Naive B cell (primary cell): ENCODE measurements at places on chromosomes 2 and 18. TPM values are rescaled to one million over a fixed set of nuclear protein-coding genes. Genes with fewer than 3 reads are reported as not detected.

CXCR1 gene
- not detected for polyA plus RNA-seq

DNA sequence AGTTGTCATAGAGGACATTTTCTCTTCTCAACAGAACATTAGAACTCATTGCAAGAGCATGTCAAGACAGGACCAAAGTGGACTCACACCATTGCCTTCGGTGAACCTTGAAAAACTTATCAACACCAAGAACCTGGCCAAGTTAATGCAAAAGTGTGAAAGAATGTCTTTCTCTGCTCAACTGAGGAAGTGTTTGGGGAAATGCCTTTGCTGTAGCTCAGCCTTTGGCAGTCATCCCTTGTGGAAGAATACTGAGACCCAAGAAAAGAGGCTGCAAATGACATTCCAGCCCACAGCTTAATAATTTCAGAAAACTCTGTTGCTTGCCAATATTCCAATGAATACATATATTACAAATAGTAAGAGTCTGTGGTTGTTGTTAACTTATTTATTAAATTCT, 728.8 kb upstream of the PIK3C3 start:
- no peak for DNase-seq

- DNase-seq = no peak
Observed at GRCh38 chr2:11716689-11717321, 29.6 kb upstream of the LPIN1 start.

DNA sequence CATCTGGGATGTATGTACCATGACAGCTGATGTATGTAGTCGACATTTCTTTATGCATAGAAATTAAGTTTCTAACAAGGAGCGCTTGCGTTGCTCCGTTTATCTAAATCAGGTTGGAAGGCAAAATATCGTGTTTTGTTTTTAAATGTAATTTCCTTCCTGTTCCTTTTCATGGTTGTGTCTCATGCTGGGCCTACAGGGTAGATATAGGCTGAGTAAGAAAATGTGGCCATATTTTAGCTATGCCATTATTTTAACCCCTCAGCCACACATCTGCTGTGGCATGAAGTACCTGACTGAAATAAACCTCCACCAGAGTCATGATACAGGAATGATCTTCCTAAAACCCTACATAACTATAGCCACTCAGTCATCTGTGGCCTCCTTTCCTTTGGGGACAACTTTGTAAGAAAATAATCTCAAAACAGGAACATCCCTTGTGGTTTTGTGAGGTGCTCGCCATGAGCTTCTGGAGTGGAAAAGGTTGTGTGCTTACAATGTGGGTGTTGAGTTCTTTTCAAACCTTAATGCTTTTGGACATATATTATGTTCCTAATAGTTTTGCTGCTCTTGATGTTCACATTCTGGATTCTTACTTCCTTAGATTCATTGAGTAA, 214.3 kb downstream of the FAM210A start:
- no peak for DNase-seq

DNA sequence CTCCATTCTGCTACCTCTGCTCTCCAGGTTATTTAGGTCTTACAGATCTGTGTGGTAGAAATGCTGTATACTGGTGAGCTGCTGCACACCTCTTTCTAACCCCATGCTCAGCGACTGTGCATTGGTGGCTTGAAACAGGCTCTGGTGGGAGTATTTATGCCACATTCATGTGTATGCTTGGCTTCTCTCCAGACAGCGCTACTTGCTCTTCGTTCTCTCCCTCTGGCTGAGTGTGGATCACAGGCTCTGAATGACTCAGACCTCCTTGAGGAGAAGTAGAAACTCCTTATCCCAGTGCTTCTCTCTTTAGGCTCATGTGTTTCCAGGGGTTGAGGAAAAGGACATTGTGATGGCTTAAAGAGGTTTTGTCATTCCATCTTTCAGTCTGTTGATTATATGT, 54.9 kb downstream of the FHOD3 start:
- DNase-seq = no peak

FAM110C gene
- not detected for polyA plus RNA-seq

DNA sequence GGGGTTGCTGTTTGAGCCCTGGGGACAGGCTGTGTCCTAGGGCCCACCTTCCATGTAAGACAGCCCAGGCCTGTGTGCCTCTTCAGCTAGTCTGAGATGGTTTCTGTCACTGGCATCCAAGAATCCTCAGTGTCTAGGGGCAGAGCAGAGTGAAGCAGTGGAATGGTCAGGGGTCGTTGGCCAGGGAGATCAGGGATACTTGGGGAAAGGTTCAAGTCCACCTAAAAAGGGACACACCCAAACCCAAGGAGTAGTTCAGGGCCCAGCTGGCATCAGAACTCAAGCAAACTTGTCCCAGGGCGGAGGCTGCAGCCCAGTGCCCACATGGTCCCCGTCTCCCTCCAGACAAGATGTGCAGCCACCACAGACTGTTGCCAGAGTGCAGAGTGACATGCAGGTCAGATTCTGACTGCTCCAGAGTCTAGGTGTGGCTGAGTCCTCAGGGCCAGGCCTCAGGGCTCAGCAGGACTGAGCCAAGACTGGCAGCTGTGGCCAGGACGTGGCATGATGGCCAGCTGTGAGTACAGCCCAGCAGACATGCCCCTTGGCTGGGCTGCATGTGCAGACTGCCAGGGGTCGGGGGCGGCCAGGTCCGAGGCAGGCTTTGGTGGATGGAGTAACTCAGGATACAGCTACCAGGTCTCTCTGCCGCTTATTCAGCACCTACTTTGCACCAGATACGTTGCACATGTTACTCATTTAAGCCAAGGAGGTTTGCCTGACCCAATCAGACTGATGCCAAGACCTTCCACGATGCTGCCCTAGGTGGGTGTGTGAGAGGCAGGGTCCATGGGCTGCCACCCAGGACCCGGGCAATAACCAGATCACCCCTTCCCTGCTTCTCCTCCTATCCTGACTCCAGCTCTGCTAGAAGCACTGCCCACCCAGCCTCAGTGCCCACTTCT, 146.6 kb downstream of the SMAD7 start:
- DNase-seq = no peak

ANKRD62 gene
- polyA plus RNA-seq = not detected

FOXD4L1 gene
- not detected for polyA plus RNA-seq

GRCh38 chr2:242019344-242019743, 149.8 kb downstream of the RTP5 start:
- DNase-seq = no peak

GRCh38 chr2:148096012-148096411, 75.1 kb downstream of the MBD5 start:
- no peak for DNase-seq

DNA sequence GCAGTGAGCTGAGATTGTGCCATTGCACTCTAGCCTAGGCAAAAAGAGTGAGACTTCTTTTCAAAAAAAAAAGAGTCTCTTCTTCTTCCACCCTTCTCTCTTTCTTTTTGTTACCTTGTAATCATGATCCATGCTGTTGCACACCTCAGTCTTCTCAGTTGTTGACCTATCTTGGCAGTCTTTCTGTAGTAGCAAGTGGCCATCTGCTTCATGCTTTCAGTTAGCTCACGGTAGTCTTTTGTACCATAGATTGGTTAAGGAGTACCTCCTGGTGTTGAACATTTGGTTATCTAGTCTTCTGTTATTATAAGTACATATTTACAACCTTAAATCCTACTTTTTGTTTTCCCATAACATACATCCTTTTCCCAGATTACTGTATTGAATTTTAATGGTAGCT, 3.1 kb downstream of the GORASP2 start:
- DNase-seq = no peak

- DNase-seq = peak; percentile 20
Observed at GRCh38 chr18:9404565-9405060, 70.0 kb downstream of the TWSG1 start.

DNA sequence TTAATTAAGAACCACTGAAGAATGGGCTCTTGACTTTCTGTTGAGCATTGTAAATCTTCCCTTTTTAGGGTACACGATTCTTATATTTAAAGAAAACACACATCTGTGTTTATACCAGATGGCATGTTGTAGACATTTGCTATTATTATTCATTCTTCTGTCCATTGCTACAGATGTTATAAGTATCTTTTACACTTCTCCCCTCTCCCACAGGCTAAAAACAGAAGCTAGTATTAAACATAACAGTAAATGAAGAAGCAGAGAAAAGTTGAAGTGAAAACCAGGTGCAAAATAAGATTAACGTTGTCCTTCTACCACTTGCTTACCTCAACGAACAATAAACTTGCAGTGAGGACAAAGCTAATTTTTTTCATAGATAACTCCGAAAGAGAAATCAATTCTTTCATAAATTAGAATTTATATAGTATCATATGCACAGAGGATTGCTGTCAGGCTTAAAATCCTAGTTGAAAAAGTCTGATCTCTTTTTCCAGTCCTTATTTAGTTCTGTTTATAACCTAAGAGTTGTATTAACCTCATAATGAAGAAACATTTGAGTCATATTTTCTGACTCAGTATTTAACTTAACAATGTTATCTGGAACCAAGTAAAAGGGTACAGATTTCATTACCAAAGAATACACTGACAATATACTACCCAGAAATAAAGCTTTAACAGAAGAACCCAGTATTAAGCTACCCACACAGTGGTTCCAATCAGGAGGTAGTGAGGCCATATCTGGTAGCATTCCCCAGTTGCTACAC, 16.4 kb upstream of the ZNF385B start:
- DNase-seq = no peak

ABCG8 gene
- not detected for polyA plus RNA-seq

GRCh38 chr2:38037757-38038621, 38.0 kb downstream of the CYP1B1 start:
- no peak for DNase-seq

GPR17 gene
- polyA plus RNA-seq = not detected

DNA sequence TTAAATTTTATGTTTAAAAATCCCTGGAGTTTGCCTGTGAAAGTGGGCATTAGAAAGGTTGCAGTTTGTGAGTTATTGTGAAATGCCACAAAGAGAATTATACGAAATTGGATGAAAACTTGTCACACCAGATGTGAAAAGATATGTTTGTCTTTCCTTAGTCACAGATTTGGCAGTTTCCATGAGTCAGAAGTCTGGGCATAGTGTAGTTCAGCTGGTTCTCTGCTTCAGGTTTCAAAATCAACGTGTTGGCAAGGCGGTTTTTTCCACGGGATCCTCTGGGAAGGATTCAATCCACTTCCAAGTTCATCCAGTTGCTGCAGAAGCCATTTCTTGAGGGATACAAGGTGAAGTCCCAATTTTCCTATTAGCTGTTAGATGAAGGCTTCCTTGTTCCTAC, 658.0 kb upstream of the CDH2 start:
- no peak for DNase-seq

DNA sequence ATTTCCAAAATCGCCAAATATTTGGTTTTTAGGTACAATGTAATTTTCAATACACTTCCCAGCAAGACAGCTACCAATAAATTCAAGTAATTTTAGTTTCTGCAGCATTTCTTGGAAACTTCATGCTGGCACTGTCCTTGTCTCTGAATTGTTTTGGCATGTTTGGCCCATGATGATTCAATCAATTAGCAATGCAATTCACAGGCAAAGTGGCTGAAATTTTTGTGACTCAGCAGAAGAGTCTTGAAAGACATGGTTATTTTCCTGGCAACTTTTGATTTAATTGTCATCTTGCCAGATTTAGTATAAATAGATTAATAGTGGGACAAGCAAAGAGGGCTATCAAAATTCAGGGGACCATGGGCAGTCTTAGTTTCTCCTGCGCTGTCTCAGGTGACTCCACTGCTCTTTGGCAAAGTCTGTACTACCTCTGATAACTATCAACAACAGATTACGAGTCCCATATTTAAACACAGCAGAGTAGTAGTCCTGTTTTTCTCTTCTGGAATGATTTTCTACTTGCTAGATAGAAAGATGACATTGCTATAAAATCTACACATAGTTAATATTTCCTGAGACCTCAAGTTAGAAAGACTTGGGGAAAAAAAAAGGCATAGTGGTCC, 88.9 kb upstream of the CYP26B1 start:
- DNase-seq = no peak

CHRNG gene
- polyA plus RNA-seq = not detected

DNA sequence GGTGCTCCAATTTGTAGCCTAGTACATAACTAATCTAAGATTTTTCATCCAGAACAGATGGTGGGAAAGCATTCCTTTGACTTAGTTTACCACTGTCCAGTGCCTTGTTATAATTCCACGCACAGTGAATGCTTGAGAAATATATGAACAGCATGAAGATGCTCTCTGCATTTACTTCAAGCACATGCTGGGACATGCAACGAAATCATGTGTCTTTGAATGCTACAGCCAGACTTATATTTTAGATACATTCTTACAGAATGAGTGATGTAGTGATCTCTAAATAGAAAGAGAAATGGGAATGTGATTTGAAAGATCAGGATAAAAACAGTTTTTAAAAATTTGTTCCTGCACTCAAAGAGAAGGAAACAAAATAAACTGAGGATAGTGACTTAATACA, 398.3 kb downstream of the FBXO15 start:
- DNase-seq = no peak

CYP27C1 gene
- not detected for polyA plus RNA-seq

GRCh38 chr18:52130624-52131301, 209.2 kb upstream of the DCC start:
- DNase-seq = no peak

FIGN gene
- not detected for polyA plus RNA-seq

THSD7B gene
- not detected for polyA plus RNA-seq

- DNase-seq = no peak
Observed at GRCh38 chr2:171104379-171104778, 56.3 kb downstream of the TLK1 start.

DNA sequence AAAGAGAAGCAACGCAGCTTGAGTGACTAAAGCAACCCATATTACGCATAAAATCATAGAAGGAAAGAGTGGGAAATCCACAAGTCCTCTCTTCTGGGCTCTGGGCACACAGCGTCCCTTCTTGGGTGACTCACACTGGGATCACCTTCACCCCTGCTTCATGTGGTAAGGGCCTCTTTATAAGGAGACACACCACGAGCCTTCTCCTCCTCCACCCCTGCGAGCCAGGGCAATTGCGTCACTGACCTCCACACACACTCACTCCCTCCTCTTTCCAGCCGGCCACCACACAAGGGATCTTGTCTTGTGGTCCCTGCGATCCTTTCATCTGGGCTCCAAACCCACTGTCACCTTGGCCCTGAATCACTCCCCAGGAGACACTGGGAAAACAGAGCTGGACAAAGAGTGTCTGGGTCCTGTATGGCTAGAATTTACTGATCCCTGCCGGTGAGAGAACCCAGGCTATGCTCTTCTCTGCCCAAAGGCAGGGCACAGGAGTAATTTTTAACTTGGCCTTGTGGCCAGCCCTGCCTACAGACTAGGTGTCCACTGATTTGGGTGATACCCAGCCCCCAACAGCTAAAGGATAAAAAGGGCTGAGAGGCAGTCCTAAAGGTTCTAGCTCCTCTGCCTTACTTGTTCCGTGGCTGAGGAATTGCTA, 35.3 kb downstream of the NHEJ1 start:
- no peak for DNase-seq

PIEZO2 gene
- polyA plus RNA-seq = not detected

GRCh38 chr2:203824057-203824456, 43.5 kb upstream of the CTLA4 start:
- DNase-seq = no peak

DNA sequence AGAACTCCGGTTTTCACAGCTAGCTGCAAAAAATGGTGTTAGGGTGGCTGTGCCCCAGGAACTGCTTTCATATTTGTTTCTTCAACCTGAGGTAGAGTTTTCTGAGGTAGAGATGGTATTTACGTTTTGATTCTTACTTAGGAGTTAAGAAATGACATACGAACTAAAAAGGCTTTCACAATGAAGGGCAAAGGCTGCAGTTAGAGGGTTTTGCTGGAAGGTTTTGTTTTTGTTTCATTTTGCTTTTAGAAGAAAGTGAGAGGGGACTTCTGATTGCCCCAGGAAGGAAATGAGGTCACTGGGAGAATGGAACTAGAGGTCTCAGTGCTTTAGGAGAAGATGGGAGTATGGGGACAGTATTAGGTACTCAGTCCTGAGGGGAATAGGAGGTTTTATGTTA, 15.5 kb downstream of the CDCA7 start:
- DNase-seq = no peak
